NCI-H510A (cell line): ENCODE measurements at places on chromosomes 1 and 21.

DNA sequence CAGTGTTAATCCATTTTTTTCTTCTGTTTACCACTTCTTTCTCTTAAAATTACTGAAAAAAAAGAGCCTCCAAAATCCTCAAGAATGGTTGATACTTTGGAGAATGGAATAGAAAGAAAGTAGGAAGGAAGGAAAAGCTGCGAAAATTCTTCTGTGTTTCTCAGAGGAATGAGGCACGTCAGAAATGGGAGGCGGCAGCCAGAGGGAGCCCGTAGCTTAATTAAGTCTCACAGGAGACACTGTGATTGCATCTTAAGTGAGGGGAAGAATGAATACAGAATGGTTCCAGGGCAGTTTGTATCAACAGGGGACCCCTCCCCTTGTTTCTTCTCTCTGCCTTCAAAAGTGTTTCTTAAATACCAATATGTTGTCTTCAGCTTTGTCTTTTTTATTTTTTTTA lies 1099.5 kb downstream of the PLA2G4A start:
- DNase-seq = no peak

DNA sequence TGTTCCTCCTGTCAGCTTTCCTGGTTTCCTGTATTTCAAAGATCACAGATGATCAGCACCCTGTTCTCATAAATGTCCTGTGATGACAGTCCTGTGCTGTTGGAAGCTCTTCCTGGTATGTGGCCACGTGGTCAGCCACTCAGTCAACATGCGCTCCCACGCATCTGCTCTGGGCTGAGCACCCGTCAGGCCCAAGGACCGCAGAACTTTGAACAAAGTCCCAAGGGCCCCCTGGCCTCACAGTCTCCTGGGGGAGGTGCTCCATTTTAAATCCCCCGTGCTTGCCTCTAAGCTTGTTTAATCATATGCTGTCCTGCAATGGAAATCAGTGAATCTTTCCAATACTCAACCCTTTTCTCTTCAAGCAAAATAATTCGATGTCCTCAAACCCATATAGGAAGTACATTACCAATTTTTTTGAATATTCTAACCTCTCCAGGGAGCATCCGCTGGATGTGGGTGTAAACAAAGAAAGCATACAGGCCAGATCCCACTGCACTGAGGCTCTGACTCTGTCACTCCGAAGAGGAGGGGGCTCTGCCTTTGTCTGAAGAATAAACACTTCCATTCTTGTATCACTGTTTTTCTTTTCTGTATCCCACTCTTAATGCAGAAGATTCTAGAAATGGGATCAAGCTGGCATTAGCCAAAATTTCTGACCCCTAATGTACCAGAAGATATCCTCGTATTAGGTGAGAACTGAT lies 250.3 kb downstream of the SDCCAG8 start:
- no peak for DNase-seq

GRCh38 chr1:19739628-19740027 lies 60.1 kb downstream of the TMCO4 start:
- DNase-seq = peak; percentile 55

DNA sequence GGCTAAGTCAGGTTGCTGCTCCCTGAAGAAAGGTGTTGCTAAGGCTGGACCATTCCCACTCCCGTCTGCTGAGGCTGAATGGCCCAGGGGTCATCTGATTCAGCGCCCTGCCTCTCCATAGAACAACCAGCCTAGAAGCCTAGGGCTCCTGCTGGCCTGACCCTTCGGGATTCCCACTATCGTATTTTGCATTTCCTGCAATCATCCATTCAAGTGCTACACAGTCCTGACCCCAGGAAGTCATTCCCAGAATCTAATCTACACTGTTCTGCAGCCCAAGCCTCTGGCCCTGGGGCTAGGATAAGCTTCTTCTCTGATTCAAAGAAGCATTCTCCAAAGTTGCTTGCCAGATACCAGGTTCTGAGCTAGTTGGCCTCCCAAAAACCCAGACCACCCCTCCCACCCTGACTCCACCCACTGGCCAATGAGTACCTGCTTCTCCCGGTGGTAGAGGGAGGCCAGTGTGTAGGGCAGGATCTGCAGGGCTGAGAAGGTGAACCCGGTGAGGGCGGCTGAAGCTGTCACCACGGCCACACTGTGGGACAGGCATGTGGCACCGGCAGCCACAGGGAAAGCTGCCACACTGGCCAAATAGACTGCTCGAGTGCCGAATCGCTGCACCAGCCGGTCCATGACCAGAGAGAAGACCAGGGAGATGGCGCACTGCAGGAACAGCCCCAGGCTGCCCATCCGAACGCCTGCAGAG lies 18.7 kb downstream of the SLC45A3 start:
- no peak for DNase-seq

DNA sequence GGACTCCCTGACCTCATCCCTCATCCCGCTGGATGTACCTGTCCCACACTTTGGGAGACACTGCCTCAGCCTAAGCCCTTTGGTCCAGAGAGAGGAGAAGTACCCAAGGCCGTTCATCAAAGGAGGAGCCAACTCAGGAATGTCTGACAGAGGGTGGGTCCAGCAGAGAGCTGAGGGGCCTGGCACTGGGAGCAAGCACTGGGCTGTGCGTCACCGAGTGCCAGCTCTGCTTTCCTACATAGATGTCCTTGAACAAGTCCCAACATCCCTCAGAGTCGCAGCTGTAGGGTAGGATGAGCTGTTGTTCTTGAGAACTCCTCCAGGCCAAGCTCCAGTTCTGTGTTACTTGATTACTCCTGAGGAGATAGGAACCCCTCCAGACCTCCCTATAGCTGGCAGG lies 68.8 kb upstream of the ACOT11 start:
- no peak for DNase-seq

GRCh38 chr1:204572923-204573922 lies 57.0 kb downstream of the MDM4 start:
- no peak for DNase-seq

GRCh38 chr1:170164103-170164763 lies 18.5 kb downstream of the NTMT2 start:
- no peak for DNase-seq

DNA sequence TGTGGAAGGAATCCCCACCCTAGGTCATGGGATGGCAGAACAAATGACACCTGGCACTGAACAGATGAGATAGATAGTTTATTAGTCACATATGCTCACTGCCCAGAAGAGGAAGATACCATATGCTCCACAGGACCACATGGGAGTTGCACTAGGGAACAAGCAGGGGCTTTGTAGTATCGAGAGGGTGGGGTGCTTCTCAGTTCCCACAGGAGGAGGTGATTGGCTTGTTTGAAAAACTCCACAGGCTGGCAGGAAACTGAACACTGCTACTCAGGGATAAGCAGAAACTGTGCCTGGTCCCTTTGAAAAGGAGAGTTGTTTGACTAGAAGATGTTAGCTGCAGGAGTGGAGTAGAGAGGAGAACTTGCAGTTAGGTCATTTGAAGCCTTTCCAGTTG lies 31.9 kb upstream of the RXRG start:
- DNase-seq = no peak

- no peak for DNase-seq
Observed at GRCh38 chr1:211527888-211528287, 35.9 kb upstream of the RD3 start.

GRCh38 chr1:71312545-71312944 lies 231.7 kb upstream of the ZRANB2 start:
- DNase-seq = no peak

DNA sequence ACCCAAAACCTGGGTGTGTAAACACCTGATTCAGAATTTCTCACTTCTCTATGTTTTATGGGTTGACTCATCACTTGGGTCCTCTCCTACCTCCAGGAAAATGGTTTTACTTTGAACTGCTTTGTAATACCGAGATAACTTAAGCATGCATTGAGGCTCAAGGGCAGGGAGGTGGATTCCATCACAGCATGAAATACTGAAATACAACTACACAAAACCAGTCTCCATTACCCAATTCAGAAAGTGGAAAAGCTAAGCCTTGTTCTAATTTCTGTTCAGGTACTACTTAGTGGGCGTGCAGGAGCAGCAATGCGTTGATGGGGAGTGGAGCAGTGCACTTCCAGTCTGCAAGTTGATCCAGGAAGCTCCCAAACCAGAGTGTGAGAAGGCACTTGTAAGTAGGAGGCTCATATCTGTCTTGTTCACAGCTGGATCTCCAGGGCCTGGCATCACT lies 6.1 kb upstream of the C4BPA start:
- no peak for DNase-seq
